ENCODE measurements at places on chromosomes 6 and 20.
A peak's percentile ranks its signal among the peaks of the same experiment; 100 is the strongest.

DNA sequence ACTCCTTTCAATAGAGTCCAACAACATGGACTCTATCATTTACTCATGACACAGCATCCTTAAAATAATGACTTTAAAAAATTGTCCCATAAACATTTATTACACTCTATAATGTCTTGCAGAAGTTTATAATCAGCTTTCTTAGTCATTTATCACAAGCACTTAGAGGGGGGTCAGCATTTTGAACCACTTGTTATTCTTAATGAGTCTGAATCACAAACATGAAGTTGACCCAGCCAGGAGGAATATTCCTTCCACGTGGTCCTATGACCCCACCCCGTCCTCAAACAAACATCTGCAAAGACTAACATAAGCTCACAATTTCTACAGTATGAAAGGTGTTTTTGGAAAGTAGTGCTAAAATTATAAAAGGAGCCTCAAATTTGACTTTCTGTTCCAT, 91.1 kb downstream of the MTFR2 start:
- DNase-seq: no peak

DNA sequence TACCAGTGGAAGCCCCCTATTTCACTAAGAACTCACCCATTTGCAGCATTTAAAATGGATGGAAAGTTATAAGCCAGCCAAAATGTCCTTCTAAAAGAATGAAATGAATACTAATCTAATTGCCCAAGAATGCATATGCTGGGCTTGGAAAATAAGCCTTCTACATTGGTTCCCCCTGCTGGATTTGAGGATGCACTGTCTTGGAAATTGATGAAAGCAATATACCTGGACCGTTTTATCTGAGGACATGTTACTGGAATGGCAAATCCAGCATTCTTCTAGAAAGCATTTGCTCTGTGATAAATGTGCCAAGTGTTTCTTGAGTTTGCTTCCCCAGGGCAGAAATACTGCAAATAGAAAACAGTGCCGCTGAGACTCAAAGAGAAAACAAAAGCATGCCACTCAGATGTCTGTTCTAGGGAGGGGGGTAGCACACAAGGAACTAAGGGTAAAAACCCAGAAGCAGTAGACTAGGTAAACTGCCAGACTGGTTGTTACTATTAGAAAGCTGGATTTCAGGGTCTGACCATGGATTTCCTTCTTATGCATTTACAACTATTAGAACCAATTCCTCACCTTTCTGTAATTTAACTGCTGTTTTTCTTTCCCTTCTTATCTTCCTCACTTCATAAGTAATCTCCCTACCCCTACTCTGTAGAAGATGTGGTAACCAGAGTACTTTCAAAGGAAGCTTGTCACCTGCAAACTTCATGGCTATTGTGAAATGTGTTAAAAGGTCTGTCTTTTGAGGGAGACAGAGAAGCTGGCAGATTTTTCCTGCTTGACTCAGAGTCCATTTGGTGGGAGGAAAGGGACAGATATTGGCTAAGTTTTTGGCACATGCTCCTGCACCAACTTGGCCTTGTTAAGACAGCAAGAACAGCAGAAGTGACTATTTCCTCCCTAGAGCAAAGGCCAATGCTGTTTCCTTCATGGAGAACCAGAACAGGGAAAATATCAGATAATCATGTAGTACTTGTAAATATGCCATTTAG, 642.6 kb downstream of the KIF16B start:
- DNase-seq: peak; percentile 49

GRCh38 chr20:5973172-5973571, 22.7 kb downstream of the MCM8 start:
- no peak for DNase-seq

GRCh38 chr6:28134716-28135115, 7.0 kb upstream of the ZKSCAN8 start:
- DNase-seq: no peak

DNA sequence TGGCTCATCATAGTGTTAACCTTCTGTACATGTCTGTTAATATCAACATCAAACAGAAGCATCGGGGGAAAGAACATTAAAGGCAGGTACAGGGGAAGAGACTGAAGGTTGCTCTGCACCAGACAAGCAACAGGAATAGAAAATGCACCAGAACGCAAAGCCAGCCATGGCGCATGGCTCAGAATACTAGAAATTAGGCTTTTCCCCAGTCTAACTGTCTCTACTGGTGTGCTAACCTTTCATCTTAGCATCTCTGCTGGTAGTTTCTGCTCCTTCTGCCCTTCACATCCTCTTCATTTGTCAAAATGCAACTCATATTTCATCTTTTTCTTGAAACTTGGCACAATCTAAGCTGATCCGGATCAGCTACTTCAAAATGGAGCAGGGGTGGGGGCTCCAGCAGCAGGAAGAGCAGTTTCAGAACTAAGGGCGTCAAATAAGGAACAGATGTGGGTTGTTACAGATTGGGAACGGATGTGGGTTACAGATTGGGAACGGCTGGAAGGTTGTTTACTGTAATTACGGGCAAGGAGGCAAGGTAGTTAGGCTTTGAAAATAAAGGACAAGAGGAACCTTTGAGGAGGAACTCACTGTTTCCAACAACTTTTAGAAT, 13.1 kb upstream of the RNASET2 start:
- DNase-seq: no peak

DNA sequence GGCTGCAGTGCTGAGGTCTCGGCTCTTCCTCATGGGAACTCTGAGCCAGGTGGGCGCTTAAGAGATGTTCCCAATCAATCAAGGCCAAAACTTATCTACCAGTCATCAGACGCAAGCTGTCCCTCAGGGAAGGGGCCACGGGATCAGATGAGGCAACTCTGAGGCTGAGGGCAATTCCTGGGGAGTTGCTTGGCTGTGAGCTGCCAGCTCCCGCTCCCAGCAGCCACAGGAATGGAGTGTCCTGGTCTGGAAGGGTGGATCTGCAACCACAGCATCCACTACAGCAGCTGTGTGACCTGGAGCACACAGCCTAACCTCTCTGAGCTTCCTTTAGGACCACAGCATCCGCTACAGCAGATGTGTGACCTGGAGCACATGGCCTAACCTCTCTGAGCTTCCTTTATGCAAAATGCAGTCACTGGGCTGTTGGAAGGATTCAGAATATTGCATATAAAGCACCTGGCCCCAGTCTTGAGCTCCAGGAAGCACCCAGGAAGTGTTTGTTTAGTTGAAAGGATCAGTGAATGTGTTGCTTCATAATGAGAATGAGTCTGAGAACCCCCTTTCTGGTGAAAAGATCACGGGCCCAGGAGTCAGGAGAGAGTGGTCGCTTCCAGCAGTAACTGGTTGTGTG, 60.9 kb downstream of the TFAP2C start:
- DNase-seq: peak; percentile 47

- no peak for DNase-seq
These were observed 23.6 kb upstream of the ARMC12 start for GRCh38 chr6:35713006-35713767.

- no peak for DNase-seq
These were observed 96.0 kb downstream of the JPH2 start for GRCh38 chr20:44091026-44091425.

GRCh38 chr20:16615199-16615598, 42.0 kb upstream of the KIF16B start:
- no peak for DNase-seq

DNA sequence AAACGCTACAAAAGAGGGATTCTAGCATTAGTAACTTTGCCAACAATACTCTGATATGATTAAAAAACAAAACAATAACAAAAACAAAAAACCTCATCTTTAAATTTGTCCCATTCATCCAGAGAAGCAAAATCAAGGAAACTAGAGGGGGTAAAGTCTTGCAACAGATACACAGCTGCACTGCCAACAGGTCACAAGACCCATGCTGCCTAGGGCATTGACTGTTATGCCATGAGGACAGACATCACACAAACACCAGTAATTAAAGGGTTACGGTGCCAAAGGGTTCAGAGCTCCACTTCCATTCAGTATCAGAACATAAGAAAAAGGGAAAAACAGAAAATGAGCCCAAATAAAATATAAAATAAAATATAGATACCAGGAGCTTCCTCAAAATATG, 1.6 kb downstream of the TBC1D20 start:
- DNase-seq: no peak
